ENCODE measurements at places on chromosomes 16 and 17.

- DNase-seq: no peak
These were observed 221.1 kb upstream of the GSE1 start for GRCh38 chr16:85391769-85392583.

GRCh38 chr16:64751906-64752305, 370.0 kb downstream of the CDH11 start:
- no peak for DNase-seq

DNA sequence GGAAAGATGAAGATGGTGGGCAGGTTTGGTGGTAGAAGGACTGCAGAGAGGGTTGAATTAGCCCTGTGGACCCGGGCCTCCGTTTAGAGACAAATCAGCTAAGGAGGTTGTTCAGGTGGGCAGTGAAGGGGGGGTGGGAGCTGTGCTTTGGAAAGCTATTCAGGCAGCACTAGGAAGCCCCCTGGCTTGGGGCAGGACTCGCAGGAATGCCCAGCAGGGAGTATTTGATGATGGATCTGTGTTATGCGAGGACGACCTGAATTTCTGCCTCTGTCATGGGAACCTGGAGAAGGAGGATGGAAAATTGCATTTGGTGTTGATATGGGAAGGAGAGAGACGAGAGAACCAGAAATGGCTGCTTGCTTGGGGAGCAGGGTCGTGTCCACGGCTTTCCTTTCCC, 3.5 kb downstream of the SPDYE4 start:
- no peak for DNase-seq

GRCh38 chr17:39604911-39605491, 2.7 kb downstream of the NEUROD2 start:
- DNase-seq: no peak

- DNase-seq: no peak
These were observed 34.8 kb upstream of the MTSS2 start for GRCh38 chr16:70720425-70721201.

DNA sequence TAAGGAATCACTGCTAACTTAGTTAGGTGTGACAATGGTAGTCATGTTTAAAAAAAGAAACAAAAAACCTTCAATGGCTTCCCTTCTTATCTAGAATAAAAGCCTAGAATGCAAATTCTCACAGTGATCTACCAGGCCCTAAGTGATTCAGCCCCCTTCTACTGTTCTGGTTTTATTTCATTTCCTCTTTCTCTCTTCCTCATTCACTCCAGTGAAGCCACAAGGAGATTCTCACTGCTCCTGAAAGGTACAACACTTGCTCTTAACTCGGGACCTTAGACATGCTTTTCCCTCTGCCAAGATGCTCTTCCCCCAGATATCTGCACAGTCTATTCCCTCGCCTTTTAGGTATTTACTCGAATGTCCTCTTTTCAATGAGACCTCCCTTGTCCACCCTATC, 3.7 kb downstream of the PIGS start:
- no peak for DNase-seq

DNA sequence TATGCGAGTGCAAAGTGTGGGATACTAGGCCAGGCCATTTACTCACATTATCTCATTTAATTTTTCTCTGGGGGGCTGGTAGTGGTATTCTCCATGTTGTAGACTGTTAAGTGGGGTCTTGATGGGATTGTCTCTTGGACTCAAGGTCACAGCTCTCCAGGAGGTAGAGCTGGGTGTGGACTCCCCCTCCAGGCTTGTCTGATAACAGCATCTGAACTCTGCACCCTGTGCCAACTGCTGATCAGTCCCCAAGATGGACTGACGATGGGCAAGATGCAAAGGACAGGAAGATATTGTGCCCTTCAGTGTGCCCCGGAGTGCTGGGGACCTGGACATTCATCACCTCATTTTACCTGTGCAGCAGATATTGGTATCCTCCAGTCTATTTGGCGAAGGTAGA, 147.8 kb downstream of the MSI2 start:
- no peak for DNase-seq

- no peak for DNase-seq
These were observed 17.6 kb downstream of the FBF1 start for GRCh38 chr17:75922963-75923874.

DNA sequence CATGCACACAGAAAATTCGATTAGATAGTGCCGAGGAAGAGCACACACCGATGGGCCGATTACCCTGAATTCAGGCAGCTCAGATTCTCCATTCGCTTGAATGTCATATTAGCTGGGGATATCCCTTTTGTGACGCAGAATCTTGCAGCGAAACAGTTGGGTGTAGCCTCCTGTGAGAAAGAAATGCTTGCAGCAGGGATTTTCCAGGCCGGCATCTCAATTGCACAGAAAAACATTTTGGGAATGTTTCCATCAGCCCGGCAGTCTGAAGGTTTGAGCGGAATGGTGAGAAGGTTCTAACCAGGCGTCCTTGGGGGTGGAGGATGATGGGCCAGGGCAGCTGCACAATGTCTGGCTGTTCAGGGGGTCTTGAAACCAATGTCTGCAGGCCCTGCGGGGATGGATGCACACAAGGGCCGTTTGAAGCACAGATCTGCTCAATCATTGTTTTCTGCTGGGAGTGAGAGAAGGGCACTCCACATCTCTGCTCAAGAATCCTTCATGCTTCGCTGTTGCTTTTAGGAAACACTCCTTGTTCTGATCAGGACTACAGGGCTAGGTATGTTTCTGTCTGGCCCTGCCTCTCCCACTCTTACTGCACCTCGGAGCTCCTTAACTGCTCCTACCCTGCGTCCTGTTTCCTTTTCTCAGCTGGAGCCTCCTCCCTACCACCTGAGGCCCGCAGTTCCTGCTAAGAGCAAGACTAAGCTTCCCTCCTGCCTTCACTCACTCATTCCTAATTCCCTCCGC, 94.6 kb downstream of the CMIP start:
- no peak for DNase-seq

- DNase-seq: no peak
These were observed 37.9 kb upstream of the METTL16 start for GRCh38 chr17:2549392-2550211.

GRCh38 chr17:19538095-19539039, 4.7 kb downstream of the SLC47A1 start:
- no peak for DNase-seq

GRCh38 chr16:64094992-64095634, 1026.8 kb downstream of the CDH11 start:
- no peak for DNase-seq

GRCh38 chr17:54863176-54863575, 37.5 kb upstream of the TOM1L1 start:
- no peak for DNase-seq

- no peak for DNase-seq
These were observed 11.5 kb downstream of the SMG6 start for GRCh38 chr17:2292100-2292499.

GRCh38 chr17:57283203-57283971, 27.1 kb downstream of the MSI2 start:
- no peak for DNase-seq

- DNase-seq: no peak
These were observed 15.7 kb downstream of the FBF1 start for GRCh38 chr17:75925103-75925502.

DNA sequence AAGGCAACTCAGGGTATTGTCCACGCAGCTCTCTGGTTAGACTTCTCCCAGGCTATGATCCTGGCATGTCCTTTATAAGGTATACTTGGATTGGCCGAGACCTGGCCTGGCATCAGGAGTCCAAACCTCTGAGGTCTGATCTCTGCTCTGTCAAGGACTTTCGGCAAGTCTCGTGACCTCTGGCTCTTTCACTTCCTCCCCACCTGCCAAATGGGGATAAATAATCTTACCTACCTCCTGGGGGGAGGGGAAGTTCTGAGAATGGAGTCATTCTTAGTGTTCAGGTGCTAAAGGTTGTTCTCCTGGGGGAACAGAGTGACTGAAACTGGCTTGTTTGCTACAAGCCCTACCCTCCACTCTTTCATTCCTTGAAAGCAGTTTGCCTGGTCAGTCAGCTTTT, 7.6 kb downstream of the ATXN1L start:
- DNase-seq: no peak
